Esophagus squamous epithelium (tissue), 5 donors: ENCODE measurements at places on chromosomes 5 and 9.

DNA sequence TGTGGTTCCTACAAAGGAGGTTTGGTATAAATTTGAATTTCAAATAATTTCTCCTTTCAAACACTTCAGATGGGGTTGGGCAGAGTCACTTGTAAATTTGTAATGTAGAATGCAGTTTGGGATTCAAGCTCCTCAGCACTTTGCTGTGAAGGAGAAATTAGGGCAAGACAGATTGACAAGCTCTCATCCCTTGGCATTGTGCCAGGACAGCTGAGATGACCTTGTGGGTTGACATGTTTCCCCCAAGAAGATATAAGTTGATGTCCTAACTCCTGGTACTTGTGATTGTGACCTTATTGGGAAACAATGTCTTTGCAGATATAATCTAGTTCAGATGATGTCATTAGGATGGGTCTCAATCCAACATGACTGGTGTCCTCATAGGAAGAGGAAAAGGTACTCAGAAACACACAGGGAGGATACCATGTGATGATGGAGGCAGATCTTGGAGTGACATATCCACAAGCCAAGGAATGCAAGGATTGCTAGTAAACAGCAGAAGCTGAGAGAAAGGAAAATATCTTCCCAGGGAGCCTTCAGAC, 408.3 kb downstream of the MED10 start:
- no peak for DNase-seq

DNA sequence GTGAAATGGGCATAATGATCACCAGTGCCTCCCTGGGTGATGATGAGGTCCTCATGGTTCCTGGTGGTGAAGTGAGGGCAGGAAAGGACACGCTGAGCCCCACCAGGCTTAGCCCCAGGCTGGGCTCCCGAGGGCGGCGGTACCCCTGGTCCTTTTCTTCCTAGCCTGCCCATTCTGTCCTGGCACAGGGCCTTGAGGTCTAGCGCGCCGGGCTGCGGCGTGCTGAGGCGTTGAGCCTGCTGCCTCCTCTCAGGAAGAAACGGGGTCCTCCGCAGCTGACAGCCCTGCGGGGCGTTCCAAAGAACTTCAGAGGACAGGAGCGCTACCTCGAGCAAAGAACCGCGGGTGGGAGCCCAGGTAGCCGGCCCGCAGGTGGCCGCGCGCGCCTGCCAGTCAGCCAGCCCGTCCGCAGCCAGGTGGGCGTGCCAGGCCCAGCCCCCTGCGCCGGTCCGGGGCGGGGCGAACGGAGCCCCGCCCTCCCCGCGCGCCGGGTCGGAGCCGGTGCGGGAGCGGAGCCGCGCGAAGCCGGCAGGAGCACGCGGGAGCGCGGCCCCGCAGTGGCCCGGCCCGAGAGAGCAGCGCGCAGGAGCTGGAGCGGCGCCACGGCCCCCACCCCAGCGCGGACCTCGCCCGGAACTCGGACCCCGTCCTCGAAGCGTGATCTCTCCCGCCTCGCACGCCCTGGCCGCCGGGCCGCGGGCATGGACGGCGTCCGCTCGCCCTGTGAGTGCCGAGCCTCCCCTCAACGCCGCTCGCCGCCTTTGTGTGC, at the start of gene WNK2:
Gene WNK2 (plus strand): TSS at position 477 of the 769 bp plus-strand sequence. CDS start 791 bp downstream, outside the sequence.
- DNase-seq: no peak

GRCh38 chr9:14869671-14870070, 40.6 kb downstream of the FREM1 start:
- DNase-seq: no peak

DNA sequence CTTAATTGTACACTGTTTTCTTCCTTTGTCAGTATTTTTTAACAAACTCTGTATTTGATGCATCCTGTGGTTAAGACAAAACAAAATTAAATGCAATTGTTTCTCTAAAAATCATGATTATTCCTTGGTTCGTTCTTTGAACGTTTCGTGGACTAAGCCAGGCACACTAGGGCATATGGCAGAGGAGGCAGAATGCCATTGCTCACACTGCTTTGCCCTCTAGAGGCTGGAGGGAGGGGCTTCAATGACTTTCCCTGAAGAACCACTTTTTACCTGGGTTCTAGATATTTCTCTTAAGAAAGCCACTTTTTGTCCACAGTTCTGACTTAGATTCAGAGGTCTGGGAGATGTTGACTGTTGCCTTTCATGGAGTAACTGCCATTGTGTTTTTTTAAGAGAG, 236.2 kb upstream of the ADAMTSL1 start:
- DNase-seq: no peak

- DNase-seq: no peak
Observed at GRCh38 chr9:104988539-104988938, 60.6 kb upstream of the ABCA1 start.
